ENCODE measurements at places on chromosomes 3 and 15.

DNA sequence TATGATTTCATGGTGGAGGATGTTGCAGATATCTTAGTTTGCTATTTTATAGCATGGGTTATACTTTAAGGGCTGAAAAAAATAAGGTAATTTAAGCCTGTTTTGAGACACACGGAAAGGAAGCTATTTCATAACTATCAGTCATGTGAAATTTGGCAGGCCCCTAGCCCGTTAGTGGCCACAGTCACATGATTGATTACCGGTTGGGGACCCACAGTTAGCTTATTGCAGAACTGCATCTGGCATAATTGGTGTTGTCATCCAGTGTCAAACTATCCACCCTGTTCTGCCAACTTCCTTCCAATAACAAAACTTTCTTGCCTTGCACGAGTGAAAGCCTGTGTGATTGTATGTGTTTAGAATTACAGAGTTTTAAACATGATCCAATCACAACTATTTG lies 35.2 kb downstream of the FNDC3B start:
- no peak for DNase-seq

GRCh38 chr3:177557548-177557947 lies 360.3 kb upstream of the TBL1XR1 start:
- no peak for DNase-seq

DNA sequence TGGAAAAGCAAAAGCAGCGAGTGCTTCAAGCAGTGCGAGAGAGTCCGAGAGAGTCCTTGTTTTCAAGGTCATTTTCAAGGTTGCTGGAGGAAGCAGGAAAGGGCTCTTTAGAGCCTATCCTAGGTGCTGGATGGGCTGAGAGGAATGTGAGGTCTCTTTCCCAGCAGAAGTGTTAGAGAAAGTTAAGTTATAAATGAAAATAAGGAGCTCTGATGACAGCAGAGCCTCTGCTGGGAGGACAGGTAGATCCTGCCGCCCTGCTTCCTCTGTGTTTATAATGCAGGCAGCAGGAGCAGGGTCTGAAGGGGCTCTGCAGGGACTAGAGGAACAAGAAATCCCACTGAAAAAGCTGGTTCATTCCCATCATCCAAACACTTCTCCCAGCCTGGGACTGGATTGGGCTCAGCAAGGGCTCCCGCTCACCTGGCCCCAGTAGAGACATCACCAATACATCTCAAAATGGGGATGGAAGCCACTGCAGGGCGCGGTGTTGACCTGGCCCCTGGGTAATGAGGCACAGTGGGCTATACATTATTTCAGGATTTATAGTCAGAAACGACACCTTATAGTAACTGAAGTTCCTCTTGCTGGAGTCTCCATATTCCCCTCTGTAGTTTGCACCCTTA lies 41.5 kb upstream of the RAB6B start:
- no peak for DNase-seq

- DNase-seq: no peak
These were observed 63.3 kb downstream of the WNT5A start for GRCh38 chr3:55423782-55424181.

Data from AG09309 (cell line).